ENCODE measurements at places on chromosomes 11 and 22. TPM values are rescaled to one million over a fixed set of nuclear protein-coding genes. Genes with fewer than 3 reads are reported as not detected.

GRCh38 chr11:123702139-123702538, 39.3 kb downstream of the ZNF202 start:
- DNase-seq = no peak

- DNase-seq = no peak
Observed at GRCh38 chr11:69005631-69006368, 7.2 kb downstream of the MRGPRF start.

DNA sequence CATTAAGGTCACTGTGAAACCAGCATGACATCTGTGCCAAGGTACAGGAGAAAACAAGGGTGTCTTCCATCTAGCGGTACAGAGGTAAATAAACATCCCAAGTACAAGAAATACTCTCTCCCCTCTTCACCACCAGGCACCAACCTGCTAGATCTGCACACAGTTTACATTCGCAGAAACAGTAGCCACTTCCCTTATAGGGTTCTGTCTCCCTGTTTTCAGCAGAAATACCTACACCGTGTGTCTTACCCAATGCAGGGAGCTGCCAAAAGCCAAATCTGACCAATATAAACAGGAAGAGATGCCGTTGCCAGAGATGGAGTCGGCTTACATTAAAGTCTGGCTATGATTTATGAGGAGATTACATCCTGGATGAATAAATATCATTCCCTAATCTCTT, 1.2 kb downstream of the SCN4B start:
- no peak for DNase-seq

GRCh38 chr11:125308246-125308645, 143.7 kb downstream of the PKNOX2 start:
- DNase-seq = no peak

The RTCB gene
- polyA plus RNA-seq = 121 TPM
